Gastrocnemius medialis (tissue), 4 donors: ENCODE measurements at places on chromosomes 5 and 9. TPM values are rescaled to one million over a fixed set of nuclear protein-coding genes. Genes with fewer than 3 reads are reported as not detected.

DNA sequence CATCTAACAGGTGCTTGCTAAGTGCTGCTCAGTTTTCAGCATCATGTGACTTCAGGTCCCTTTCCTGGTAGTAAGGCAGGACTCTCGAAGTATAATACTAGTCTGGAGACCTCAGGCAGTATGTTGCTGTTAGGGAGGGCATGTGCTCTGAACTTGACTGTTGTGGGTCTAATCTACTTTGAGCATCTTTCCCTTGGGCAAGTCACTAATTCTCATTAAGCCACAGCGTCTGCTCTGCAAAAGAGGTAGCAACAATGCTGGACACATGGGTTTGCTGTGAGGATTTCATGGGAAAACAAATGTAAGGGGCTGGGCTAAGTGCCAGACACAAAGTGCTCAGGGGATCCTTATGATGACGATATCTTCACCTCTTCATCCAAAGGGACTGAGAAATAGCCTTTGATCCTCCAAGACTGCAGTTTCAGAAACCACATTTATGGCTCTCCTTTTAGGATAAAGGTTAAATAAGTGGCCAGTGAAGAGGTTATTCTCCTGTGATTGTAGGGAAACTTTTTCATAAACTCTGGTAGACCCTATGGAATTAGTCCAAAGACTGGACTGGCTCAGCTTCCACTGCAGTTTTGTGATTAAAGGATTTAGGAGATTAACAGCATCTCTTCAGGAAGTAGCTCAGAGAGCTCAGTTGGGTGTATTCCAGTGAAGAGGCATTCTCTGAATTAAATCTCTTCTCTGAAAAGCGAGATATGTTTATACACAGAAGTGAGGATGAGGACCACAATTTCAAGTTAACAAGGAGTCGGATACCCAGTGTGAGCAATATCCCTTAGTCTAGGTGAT is 216.6 kb downstream of the SGCD start:
- no peak for DNase-seq

DNA sequence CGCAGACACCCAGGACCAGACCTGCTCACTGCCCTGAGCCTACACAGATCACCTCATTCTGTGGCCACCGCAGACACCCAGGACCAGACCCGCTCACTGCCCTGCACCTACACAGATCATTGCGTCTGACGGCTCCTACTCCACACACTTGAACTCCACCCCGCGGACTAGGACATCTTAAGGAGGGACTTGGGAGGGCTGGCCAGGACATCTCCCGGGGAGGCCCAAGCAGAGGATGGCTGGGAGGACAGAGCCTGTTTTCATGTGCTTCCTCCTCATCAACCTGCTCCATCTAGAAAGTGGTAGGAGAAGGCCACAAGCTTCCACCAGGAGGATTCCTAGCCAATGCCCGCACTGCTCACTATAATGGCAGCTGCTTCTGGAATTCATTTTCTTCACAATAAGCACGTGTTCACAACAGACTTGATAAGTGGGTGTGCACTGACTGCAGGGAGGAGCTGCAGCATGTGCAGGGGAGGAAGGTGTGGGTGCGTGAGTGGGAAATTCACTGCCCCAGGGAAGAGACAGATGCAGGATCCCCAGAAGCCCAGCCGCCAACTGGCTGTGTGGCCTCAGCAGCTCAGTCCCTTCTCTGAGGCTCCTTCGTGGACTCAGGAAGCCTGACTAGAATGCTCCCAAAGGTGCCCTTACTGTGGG is 64.8 kb downstream of the AK8 start:
- no peak for DNase-seq

DNA sequence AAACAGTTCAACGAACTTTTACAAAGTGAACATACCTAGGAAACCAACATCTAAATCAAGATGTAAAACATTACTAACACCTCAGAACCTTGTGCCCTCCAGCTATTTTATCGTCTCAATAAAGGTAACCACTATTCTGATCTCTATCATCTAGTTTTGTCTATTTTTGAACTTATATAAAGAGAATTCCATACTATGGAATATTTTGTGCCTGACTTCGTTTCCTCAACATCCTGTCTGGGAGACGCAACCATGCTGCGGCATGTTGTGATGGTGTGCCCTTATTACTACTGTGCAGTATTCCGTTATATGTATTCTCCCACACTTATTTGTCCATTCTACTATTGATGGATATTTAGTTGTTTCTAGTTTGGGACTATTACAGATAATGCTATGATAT is 99.2 kb downstream of the NR6A1 start:
- DNase-seq, result no peak

GRCh38 chr9:86022687-86023266 is 76.6 kb downstream of the GOLM1 start:
- no peak for DNase-seq

DNA sequence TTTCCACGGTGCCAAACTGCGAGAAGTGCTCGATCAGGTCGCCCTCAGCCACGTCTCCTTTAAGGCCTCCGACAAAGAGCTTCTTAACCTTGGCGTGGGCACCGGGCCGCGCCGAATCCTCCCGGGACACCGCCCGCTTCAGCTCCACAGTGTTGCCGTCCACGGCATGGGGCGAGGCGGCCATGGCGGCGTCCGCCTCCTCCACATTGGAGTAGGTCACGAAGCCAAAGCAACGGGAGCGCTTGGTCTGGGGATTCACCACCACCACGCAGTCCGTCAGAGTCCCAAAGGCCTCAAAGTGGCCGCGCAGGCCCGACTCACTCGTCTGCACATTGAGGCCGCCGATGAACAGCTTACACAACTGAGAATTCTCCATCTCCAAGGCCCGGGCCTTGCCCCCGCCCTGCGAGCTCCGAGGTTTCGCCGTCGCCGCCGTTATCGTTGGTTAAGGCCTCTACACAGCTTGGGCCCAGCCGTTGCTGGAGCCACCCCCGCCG is 424 bp downstream of the HNRNPA0 start:
- DNase-seq, result peak; percentile 29

DNA sequence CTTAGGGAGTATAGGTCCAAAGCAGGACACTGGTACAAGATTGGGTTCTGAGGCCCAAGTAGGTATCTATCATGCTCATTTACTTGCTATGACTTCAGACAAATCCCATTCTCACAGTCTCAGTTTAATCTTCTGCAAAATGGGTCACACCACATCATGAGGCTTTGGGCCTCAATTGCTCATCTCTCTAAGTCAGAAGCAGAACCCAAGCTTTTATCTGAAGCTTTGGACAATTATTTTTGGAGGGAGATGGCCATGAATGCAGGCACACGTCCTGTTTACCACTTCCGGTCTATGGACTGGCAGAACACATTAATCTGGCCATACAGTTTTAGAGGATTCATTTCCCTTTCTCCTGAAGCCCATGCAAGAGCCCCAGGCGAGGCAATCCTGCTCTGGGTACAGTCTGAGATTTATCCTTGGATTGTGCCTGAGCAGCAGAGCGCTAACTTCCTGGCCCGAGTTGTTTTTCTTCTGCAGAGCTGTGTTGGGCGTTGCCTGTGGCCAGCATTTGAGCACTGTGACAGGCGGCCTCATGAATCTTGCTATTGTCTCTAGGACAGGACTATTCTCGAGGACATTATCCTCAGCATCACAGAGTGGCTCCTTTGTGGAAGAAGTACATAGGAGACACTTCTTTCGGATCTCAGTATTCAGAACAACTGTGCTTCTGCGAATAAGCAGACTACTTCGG is 16.1 kb downstream of the SLC22A4 start:
- DNase-seq, result no peak

GRCh38 chr5:108798513-108799265 is 51.0 kb downstream of the FER start:
- no peak for DNase-seq

DNA sequence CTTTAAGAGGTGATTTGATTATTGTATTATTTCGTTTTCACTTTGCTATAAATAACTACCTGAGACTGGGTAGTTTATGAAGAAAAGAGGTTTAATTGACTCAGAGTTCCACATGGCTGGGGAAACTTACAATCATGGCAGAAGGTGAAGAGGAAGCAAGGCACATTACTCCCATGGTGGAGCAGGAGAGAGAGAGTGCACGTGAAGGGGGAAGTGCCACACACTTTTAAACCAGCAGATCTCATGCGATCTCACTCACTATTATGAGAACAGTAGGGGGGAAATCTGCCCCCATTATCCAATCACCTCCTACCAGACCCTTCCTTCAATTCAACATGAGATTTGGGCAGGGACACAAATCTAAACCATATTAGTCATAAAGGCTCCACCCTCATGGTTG is 36.1 kb upstream of the NDFIP1 start:
- DNase-seq, result no peak

GRCh38 chr5:61654876-61655275 is 322.8 kb downstream of the ZSWIM6 start:
- no peak for DNase-seq

DNA sequence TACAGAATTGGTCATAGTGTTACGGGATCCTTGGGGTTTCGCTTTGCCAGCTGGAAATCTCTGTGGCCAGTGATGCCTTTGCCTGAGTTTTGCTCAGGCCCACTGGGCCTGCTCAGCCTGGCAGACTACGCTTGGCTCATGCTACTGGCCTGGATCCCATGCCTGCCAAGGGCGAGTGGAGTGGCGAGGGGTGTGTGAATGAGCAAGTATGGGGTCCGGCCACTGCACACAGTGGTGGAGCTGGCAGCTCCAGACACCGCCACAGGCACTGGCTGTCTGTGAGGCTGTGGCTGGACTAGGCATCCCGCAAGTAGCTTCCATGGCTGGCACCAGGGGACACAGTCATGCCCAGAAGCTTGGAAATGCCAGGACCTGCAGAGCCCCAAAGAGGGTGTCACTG is 240.3 kb downstream of the ARRDC3 start:
- no peak for DNase-seq

DNA sequence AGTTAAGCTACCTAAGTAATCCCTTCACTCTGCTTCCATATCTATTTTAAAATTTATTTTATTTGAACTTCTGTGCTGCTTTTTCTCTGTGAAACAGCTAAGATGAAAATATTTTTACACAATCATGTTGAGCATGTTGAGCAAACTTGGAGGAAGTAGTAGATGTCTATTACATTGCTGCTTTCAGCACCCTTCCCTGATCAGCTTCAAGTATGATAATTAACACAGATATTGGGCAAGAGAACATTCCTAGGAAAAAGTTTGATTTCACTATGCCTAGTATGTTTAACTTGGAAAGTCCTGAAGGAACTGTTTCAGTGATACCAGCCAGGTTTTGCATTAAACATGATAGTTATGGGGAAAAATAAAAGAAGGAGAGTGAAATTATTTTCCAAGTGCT is 283.6 kb downstream of the ELAVL2 start:
- DNase-seq, result no peak

DNA sequence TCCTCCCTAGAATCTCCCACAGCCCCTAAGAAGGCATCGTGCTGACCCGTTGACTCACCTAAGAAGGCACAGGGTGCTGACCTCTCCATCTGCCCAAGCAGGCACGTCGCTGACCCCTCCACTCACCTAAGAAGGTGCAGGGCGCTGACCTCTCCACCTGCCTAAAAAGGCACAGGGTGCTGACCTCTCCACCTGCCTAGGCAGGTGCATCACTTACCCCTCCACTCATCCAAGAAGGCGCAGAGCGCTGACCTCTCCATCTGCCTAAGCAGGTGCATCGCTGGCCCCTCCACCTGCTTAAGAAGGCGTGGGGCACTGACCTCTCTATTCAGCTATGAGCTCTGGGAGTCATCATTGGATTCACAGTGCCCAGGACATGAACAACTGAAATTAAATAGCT is 54.4 kb upstream of the FCN1 start:
- DNase-seq, result no peak

- no peak for DNase-seq
Measured at GRCh38 chr9:133362359-133363044, 6.2 kb downstream of the SURF2 start.

DNA sequence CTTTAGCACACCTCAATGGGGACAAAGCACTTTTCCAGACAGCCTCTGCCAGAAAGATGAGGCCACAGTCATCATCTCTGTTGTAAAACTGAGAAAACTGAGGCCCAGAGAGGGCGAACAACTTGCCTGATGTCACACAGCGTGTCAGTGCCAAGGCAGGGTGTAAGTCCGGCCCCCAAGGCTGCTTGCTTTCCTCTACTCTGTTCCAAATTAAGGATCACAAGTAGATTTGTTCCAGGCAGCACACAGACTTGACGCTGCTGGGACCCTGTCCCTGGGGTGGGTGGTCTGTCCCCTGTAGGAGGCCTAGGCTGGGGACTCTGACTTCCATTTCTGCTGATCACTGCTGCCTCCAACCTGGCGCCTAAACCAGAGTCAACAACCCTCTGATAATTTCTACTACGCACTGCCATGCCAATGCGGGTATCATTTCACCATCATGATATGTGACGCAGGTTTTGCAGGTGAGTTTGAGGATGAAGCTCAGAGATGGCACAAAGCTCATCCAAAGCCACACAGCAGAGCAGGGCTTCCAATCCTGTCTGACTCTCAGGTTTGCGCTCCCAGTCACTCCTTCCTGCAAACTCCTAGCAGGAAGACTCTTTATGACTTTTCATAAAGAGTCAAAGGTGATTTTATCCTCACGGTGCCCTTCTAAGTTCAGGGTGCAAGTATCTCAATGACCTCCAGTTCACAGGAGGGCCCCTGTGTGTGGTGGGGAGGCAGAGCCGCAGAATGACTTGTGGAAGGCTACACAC is 13.5 kb upstream of the RALGDS start:
- DNase-seq, result no peak

DNA sequence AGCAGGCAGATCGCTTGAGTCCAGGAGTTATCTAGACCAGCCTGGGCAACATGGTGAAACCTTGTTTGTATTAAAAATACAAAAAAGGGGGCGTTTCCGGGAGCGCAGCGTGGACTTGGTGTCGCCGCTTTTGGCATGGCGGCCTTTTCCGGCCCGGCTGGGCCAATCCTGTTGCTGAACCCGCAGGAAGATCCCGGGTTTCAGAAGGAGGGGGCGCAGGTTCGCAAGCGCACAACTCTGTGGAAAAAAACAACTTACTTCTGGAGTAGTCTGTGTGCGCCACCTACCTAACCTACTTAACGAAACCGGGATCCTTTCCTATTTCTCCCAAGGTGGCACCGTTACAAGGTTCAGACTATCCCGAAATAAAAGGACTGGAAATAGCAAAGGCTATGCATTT is 198.6 kb downstream of the MSX2 start:
- no peak for DNase-seq

GRCh38 chr5:135191084-135191826 is 157.2 kb upstream of the PITX1 start:
- DNase-seq, result peak; percentile 63

DNA sequence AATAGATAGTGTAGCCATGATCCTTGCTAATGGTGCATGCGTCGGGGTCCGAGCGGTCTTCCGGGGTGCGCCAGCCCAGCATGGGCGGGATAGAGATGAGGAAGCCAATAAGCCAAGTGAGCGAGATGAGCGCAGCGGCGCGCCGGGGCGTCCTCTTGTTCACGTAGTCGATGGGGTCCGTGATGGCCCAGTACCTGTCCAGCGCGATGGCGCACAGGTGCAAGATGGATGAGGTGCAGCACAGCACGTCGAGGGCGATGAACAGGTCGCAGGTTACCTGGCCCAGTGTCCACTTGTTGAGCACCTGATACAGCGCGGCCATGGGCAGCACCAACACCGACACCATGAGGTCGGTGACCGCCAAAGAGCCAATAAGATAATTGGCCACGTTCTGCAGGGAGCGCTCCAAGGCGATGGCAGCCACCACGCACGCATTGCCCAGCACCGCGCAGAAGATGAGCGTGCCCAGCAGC is 1.1 kb downstream of the HTR1A start:
- no peak for DNase-seq

GRCh38 chr5:30768056-30768690 is 425.3 kb upstream of the CDH6 start:
- DNase-seq, result no peak

The TRAF1 gene
- 0.82 TPM for total RNA-seq

The PCDHGC3 gene
- total RNA-seq, result 13.5 TPM

The PPP3R2 gene
- total RNA-seq, result not detected

The SLC6A19 gene
- total RNA-seq, result not detected

The CTXN3 gene
- total RNA-seq, result 0.22 TPM

The MEGF9 gene
- 12.2 TPM for total RNA-seq

The DDX4 gene
- not detected for total RNA-seq
